ENCODE measurements at places on chromosomes 7 and 10.

DNA sequence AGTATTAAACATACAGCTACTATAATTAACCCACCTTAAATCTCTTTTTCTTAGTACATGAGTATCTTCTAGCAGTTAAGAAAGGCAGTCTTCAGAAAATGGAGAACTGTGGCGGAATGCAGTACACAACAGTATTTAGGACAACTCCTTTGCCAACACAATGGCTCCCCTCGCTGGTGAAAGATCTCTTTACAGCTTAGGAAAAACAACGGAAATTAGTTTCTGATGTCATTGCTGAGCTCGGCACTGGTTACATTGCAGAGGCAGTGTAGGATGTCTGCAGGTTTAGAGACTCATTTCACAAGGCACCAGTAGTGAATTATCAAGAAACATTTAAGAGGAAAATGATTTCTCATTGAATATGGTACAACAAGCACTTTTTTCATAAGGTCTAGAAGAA, 43.4 kb downstream of the GLRX3 start:
- peak; percentile 70 for DNase-seq

DNA sequence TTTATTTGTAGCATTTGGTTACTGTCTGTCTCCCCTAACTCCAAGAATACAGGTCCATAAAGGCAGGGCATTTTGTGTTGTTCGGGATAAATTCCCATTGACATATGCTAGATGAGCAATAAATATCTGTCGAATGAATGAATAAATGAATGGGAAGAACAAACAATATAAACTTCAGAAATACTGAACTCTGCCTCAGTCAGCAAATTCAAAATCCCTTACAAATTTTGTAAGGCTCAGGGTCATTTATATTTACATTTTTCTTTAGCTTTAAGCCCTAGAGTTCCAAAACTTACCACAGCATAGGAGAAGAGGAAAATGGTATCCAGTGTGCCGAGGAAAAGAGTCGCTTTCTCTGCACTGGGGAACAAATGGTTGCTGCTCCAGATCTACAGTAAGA, 29.0 kb downstream of the SLC37A3 start:
- no peak for DNase-seq

- DNase-seq, result no peak
Measured at GRCh38 chr7:17661982-17662585, 278.2 kb downstream of the SNX13 start.

DNA sequence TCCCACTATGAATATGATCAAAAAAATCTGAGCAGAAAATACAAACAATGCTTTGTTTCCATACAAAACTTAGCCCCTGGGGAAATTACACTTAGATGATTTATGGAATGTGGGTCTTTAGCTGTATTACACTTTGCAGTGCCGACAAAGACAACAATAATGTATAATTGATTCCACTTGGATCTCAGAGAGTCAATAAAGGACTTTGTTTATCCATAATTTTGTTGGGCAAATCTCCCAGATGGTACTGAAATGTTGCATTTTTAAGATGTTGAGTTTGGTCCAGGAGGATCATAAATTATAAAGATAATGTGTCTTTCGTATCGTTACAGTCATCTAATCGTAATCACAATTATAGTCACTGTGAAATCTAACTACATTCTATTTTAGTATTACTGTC, 66.9 kb upstream of the DOCK1 start:
- DNase-seq, result no peak

GRCh38 chr10:51800121-51800520, 100.7 kb upstream of the CSTF2T start:
- DNase-seq, result no peak

- no peak for DNase-seq
Measured at GRCh38 chr10:98326621-98327027, 58.6 kb upstream of the LOXL4 start.

- DNase-seq, result no peak
Measured at GRCh38 chr10:133401981-133402725, 8.2 kb downstream of the MTG1 start.
